Amygdala (tissue), 56 donors: ENCODE measurements at places on chromosomes 2 and 18.

- no peak for DNase-seq
These were observed 318.2 kb upstream of the NRXN1 start for GRCh38 chr2:51350100-51350499.

GRCh38 chr2:145412155-145412554, 892.2 kb upstream of the ZEB2 start:
- DNase-seq: no peak

GRCh38 chr2:118539290-118539689, 308.2 kb downstream of the EN1 start:
- DNase-seq: no peak

GRCh38 chr2:31161637-31162036, 23.4 kb upstream of the GALNT14 start:
- no peak for DNase-seq

DNA sequence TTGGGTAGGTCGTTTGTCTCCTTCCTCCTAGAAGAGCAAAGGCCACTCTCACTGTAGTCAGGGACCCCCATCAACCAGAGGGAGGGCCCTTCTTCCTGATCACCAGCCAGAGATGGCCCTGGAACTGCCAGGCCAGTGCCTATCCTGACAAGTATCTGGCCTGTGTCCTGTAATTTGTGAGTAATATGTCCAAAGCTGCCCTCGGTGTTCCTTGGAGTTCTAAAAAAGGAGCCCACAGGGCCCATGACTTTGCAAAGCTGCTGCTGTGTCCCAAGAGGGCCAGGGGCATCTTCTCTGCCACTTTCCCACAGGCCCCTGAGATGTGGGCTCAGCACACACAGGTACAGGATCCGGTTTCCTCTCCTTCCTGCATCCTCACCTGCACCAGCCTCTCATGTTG, 212.4 kb downstream of the SEPTIN10 start:
- DNase-seq: no peak

- DNase-seq: no peak
These were observed 472.7 kb downstream of the CMPK2 start for GRCh38 chr2:6392966-6393365.

DNA sequence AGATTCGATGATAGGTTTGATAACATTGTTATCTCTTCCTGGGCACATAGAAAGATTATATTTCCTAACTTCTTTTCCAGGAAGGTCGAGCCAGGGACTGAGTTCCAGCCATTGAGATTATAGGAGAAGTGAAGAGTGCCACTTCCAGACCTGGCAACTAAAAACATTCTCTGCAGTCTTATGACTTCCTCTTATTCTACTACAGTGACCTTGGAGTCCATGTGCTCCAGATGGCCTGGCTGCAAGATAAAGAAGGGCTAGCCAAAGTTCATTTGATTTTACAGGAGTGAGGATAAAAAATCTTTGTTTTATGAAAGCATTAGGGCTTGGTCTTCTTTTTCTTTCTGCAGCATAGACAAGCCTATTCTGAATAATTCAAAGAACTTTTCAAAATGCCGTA, 363.0 kb downstream of the FSIP2 start:
- no peak for DNase-seq

DNA sequence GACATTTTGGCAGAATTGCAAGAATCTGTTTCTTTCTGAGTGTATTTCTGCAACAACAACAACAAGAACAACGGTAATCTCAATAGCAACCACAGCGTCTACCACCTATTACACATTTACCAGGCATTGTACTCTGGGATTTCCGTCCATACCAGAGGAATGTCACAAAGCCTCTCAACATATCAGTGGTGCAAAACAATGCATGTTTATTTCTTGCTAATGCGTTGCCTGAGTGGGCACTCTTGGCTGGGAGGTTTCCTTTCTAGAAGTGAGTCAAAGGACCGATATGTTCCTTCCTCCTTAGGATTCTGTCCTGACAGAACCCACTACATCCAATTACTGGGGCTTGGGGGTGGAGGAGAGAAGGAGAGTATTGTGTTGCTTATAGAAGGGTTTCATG, 585.6 kb downstream of the TSN start:
- no peak for DNase-seq

- no peak for DNase-seq
These were observed 31.0 kb downstream of the CFAP36 start for GRCh38 chr2:55550368-55551102.

DNA sequence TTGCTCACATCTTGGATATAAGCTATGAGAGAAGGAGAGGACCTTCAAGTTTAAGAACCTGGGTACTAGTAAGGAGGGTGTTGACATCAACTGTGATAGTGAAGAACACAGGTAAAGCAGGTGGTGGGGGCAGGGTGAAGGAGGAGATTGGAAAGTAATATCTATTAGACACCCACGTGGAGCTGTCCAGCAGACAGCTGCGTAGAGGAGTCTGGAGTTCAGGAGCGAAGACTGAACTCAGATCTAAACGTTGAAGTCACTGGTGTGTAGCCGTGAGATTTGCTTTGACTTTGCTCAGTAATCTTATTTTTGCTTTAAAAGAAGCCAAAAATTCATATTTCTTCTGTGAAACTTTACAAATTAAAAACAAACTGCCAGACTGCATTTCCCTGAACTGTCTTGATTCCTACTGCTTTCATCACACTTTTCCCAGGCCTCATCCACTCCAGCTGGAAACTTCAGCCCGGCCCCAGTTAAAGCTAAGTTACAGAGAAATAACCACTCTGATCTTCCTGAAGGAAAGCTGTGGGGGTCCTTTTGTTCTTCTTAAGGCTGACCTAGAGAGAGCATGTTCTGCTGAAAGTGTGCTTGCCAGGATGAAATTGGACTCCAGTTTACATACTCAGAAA, 533.3 kb downstream of the CNTNAP5 start:
- DNase-seq: no peak

- no peak for DNase-seq
These were observed 95.8 kb downstream of the PTPRM start for GRCh38 chr18:7662866-7663265.

GRCh38 chr2:237815637-237816036, 17.1 kb downstream of the RBM44 start:
- DNase-seq: no peak

DNA sequence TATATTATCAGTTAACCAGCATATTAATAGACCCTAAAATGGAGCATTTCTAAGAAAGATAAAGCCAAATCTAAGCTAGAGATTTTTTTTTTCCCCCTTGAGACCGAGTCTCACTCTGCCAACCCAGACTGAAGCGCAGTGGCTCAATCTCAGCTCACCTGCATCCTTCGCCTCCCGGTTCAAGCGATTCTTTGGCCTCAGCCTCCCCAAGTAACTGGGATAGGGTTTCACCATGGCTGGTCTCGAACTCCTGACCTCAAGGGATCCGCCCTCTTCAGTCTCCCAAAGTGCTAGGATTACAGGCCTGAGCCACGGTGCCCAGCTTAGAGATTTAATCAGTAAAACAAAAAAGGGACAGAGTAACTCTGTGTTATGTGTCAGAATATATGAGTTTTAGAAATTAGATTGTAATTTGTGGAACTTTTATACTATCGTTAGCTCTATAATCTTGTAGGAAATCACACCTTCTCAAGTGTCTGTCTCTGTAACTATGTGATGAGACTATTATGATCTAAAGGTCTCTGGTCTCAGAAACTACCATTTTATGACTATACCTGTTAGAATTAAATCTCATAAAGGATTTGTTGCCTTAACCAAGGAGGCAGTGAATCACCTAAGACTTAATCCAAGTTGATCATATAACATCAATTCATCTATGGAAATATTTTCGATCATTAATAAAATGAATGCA, 34.0 kb downstream of the YWHAQ start:
- no peak for DNase-seq

DNA sequence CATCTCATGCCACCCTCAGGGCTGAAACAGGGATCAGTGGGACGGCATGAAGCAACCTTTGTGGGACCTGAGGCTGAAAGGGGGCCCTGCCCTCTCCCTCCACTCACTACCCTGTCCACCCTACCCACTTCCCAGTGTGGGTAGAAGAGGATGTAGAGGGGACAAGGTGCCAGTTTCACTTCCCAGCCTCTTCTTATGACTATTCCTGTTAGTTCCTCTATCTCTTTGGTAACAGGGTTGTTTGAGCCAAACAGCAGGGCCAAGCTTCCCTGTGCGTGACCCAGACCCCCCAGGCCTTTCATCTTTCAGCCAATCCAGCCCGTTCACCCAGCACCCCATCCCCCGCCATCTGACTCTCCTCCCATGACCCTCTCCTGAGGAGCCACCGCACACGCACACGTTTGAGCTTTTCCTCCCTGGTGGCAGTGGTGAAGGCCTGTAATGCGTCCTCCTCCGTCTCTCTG, 82.3 kb downstream of the STPG4 start:
- DNase-seq: no peak

DNA sequence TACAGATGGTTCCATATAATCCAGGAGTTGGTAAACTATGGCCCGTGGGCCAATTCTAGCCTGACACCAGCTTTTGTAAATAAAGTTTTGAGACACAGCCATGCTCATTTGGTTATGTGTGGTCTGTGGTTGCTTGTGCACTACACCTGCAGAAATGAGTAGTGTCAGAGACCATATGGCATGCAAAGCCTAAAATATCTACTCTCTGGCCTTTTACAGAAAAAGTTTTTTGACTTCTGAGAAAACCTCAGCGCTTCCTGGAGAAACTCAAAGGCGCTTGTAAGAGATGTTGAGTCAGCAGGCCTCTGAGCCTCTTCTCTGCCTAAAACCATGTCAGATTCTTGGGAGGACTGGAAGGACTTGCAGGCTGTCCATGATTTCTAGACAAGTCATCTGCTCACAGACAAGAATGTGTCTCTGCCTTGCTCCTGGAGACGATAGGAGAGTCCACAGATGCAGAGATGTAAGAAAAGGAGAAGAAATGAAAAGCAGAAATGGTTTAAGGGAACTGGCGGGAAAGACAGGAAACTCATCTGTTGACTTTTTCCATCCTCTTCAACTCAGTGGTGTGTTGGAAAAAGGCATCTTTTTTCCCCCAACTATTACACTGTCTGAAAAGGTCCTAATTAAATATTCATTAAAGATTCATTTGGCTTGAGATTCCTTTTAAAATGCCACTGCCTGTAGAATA, 5.2 kb downstream of the TTC39C start:
- no peak for DNase-seq

- DNase-seq: no peak
These were observed 154.0 kb downstream of the TRIB2 start for GRCh38 chr2:12870692-12871091.

DNA sequence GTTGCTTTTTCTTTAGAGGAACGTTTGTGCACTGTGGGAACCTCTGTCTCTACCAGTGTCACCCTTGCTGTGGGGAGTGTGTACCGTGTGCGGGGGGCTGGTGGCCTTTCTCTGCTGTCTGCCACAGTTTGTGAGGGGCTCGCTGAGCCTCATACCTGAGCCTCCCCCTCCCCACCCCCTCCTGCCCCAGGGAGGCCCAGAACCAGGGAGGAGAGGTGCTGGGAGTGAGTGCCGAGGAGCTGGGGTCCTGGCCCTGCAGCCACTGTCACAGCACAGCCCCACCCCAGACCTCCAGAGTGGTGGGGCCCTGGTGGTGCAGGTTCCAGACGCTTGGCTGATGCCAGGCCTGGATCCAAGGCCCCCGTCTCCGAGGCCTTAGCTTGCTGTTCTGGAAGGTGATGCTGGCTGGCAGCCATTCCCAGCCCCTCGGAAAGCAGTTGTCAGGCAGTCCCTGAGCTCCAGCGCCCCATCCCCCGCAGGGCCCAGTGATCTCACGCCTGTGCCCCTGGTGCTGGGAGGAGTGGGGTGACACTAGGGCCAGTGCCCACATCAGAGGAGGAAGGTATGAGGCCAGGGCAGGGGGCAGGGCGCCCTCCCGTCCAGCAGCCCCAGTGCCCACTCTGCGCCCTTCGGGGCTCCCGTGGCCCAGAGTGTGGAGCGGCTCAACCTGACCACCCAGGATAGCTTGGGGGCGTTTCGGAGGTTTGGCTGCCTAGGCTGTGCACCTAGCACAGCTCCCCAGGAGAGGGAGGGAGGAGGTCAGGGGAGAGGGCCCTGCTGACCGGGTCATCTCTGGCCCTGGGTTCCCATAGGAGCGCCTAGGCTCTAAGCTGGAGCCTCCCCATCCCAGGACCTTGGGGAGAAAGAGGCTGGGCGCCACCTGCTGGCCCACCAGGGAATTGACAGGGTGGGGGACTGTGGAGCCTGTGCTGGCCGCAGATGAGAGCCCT, 53.0 kb upstream of the ALPP start:
- no peak for DNase-seq

DNA sequence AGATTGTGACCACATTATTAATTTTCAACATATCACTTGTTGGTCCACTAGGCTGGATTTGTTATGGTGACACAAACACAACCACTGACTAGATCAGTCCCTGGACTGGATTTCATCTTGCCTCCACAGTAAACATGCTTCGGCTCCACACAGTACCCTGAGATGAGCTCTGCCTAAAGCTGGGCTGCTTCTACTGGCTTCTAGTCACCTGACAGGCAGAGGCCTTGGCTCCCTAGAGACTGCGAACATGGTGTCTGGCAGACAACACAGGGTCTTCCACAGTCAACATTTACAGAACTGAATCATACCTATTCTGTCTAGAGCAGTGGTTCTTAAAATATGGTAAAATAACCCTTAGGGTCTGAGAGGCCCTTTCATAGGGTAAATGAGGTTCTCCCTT, 69.2 kb downstream of the RIT2 start:
- no peak for DNase-seq

- no peak for DNase-seq
These were observed 102.4 kb upstream of the ZFP36L2 start for GRCh38 chr2:43328832-43329231.

DNA sequence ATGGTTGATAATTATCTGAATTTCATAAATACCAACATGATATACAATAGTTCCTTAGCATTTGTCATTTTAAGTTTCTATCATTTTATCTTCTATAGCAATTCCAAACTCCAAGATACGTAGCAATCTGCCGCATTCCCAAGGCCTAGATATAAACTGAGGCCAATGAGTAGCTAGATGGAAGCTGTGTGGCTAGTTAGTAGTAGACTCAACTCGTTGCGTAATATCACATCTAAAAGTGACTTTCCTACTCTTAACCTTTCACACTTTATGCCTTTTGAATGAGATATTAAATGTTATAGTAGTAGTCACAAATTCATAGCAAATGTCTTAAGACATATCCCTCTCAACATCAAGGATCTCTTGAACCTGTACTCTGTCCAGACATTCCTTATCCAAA, 33.6 kb downstream of the WDSUB1 start:
- no peak for DNase-seq

GRCh38 chr2:43068041-43068533, 158.3 kb downstream of the ZFP36L2 start:
- no peak for DNase-seq
